ENCODE measurements at places on chromosomes 2 and 18. TPM values are rescaled to one million over a fixed set of nuclear protein-coding genes. Genes with fewer than 3 reads are reported as not detected.

TEKT4 gene
- not detected for total RNA-seq

LGALSL gene
- total RNA-seq: 1.1 TPM

HOXD3 gene
- not detected for total RNA-seq

SCN9A gene
- total RNA-seq: not detected

COL3A1 gene
- not detected for total RNA-seq

DCC gene
- not detected for total RNA-seq

VWC2L gene
- total RNA-seq: not detected

IL1R2 gene
- total RNA-seq: not detected

GRCh38 chr2:189709501-189710221, 35.2 kb downstream of the ANKAR start:
- H3K36me3 ChIP-seq: peaks cover 4% of the 10 kb centered on the region
- no peaks in the 10 kb centered on the region for H3K4me1 ChIP-seq
- H3K4me3 ChIP-seq: no peak overlapping the region
- no peak overlapping the region for H3K27ac ChIP-seq

GRCh38 chr2:52238782-52239181, 1206.8 kb upstream of the NRXN1 start:
- H3K4me1 ChIP-seq: no peaks in the 10 kb centered on the region
- no peak overlapping the region for H3K27ac ChIP-seq
- no peak for DNase-seq
- no peaks in the 10 kb centered on the region for H3K27me3 ChIP-seq

- H3K4me1 ChIP-seq: peaks cover 37% of the 10 kb centered on the region
- DNase-seq: no peak
- H3K27me3 ChIP-seq: no peaks in the 10 kb centered on the region
- no peak overlapping the region for H3K4me3 ChIP-seq
- peaks cover 70% of the 10 kb centered on the region for H3K36me3 ChIP-seq
Observed at GRCh38 chr2:38690499-38691420, 24.8 kb downstream of the GALM start.

- H3K27me3 ChIP-seq: no peaks in the 10 kb centered on the region
- peak overlapping the region; percentile 87 for H3K27ac ChIP-seq
- DNase-seq: peak; percentile 77
- peaks cover 53% of the 10 kb centered on the region for H3K4me1 ChIP-seq
- peaks cover 54% of the 10 kb centered on the region for H3K36me3 ChIP-seq
- peak overlapping the region; percentile 40 for H3K4me3 ChIP-seq
Observed at GRCh38 chr2:7672027-7672684, 754.9 kb downstream of the RNF144A start.

GRCh38 chr2:19346983-19347618, 11.3 kb downstream of the OSR1 start:
- H3K27ac ChIP-seq: peak overlapping the region; percentile 99
- no peak for DNase-seq
- peak overlapping the region; percentile 94 for H3K4me3 ChIP-seq

GRCh38 chr2:71596011-71596410, 142.7 kb downstream of the DYSF start:
- DNase-seq: no peak
- peaks cover 2% of the 10 kb centered on the region for H3K27me3 ChIP-seq
- H3K4me1 ChIP-seq: peaks cover 4% of the 10 kb centered on the region
- H3K27ac ChIP-seq: no peak overlapping the region
- no peaks in the 10 kb centered on the region for H3K36me3 ChIP-seq

DNA sequence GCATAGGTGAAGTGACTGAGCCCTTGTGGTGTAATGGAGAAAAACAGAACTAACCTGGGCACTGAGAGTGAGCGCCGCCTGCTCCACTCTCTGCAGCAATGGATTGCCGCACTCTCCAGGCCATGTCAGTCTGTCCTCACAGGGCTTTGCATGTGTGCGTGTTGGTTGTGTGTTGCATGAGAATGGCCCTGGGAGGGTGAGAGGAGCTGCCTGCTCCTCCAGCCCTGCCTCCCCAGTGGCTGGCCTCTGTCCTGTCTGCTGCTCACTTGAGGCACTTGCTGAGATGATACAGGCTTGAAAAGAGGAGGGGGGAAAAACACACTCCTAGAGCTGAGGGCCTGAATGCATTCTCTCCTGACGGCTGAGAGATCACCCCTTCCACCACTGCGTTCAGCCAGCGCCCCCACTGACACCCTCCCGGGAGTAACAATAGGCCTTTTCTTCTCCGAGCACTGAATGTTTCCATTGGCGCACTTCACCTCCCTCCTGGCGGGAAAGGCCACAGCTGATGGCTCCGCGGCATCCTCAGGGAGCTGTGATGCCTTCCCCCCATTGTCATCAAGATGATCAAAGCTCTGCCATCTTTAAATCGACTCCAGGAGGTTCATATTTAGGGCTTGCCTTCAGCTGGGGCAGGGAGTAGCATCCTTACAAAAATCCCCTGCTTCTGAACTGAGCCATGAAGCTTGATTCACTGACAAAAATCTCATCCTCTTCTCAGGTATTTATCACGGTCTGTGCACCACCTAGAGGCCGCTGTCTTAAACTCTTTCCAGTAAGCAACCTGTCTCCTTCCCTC, 49.9 kb upstream of the DAPL1 start:
- peaks cover 5% of the 10 kb centered on the region for H3K4me1 ChIP-seq
- H3K4me3 ChIP-seq: no peak overlapping the region
- peak; percentile 49 for DNase-seq
- H3K36me3 ChIP-seq: no peaks in the 10 kb centered on the region
- no peak overlapping the region for H3K27ac ChIP-seq

DNA sequence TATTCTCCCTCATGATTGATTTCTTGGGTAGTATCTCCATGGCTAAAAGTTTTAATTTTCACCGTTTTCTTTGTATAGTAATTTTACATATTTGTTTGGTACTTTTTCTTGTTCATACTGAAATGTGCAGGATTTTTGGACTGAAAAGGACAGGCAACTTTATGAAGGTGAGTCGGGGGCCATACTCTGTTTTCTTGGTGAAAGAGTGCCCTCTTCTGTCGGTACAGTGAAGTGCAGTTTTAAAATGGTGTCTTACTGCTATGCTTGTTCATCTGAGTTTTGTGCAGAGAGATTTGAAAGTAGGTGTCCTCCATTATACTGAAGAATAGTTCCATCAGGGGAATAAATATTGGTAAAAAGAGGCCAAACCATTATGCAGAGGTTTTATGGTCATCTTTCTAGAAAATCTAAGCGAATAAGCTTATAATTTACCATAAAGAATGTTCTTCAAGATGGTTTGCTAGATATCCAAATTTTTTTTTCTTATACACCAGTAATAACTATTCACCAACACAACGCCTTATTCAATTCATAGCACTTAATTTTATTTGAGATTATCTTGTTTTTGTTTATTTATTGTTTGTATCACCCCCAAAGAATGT, 8.7 kb upstream of the SERPINB13 start:
- H3K27ac ChIP-seq: no peak overlapping the region
- H3K4me1 ChIP-seq: no peaks in the 10 kb centered on the region
- peak; percentile 35 for DNase-seq
- H3K4me3 ChIP-seq: no peak overlapping the region
- H3K36me3 ChIP-seq: no peaks in the 10 kb centered on the region
- peaks cover 11% of the 10 kb centered on the region for H3K27me3 ChIP-seq

- no peaks in the 10 kb centered on the region for H3K4me1 ChIP-seq
- H3K4me3 ChIP-seq: no peak overlapping the region
- H3K27ac ChIP-seq: no peak overlapping the region
- peaks cover 2% of the 10 kb centered on the region for H3K27me3 ChIP-seq
- no peak for DNase-seq
- no peaks in the 10 kb centered on the region for H3K36me3 ChIP-seq
Observed at GRCh38 chr2:101961338-101962191, 30.2 kb upstream of the IL1R2 start.

DNA sequence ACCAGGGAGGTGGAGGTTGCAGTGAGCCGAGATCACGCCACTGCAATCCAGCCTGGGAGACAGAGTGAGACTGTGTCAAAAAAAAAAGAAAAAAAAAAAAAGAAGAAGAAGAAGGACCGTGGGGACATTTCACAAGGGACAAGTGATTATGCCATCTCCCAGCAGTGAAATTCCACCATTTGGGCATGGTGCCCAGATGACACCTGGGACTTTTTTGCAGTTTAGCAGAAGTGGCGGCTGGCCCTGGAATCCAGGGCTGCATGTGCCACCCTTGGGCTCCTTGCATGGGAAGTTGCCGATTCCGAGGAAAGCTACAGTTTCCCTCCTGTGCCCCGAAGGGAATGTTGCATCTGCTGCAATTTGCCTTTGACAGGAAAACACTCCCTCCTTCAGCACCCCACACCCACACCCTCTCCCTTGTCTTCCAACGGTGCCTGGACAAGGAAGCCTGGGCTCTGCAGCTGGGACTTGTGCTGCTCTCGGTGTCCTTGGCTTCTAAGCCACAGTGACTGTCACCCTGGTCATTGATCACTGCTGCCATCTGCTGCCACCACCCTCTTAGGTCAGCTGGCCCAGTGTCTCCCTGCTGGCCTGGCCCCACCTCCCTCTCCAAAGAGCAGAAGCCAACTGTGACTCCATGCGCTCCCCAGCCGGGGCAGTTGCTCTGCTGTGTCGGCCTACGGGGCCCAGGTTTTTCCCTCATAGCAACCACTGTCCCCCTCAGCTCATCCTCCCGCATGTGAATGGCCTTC, 56.4 kb upstream of the LRRC30 start:
- no peak for DNase-seq
- no peak overlapping the region for H3K4me3 ChIP-seq
- H3K4me1 ChIP-seq: no peaks in the 10 kb centered on the region
- H3K27ac ChIP-seq: no peak overlapping the region
- H3K36me3 ChIP-seq: no peaks in the 10 kb centered on the region

- no peak for DNase-seq
- H3K4me3 ChIP-seq: peak overlapping the region; percentile 46
- no peaks in the 10 kb centered on the region for H3K36me3 ChIP-seq
- no peak overlapping the region for H3K27ac ChIP-seq
- peaks cover 14% of the 10 kb centered on the region for H3K4me1 ChIP-seq
- peaks cover 38% of the 10 kb centered on the region for H3K27me3 ChIP-seq
Observed at GRCh38 chr2:198371921-198372543, 567.6 kb downstream of the PLCL1 start.

DNA sequence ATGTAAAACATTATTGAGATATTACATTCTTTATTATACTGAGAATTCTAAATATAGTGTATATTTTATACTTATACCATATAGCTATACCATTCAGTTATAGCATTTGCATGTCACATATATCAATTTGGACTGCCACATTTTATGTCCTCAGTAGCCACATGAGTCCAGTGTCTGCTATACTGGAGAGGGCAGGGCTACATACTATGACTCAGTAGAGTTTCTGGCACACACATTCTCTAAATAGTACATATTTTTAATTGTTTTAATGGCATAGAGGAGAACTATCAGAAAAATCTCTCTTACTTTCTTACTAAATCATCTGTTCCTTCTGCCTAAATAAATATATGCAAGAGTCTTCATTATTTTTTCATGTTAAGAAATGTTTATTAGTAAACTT, 55.4 kb upstream of the COL5A2 start:
- H3K36me3 ChIP-seq: no peaks in the 10 kb centered on the region
- H3K27me3 ChIP-seq: no peaks in the 10 kb centered on the region
- no peak overlapping the region for H3K27ac ChIP-seq
- no peak for DNase-seq
- H3K4me3 ChIP-seq: no peak overlapping the region

DNA sequence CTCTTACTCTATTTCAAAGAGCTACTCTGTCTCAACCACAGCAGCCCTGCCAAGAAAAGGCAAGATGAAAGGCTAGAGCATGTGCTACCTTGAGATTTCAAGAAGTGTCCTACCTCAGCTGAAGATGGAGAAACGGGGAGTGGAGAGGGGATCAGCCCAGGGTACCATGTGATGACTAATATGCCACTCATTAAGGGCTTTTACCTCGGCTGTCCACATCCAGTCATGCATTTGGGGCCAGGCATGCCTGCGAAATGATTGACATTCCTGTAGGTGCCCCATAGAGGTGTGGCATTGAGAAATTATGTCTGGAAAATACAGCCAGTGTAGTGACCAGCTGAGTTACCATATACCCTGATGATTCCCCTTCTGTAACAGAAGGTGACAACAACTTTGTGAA, 96.1 kb downstream of the NRP2 start:
- no peak overlapping the region for H3K27ac ChIP-seq
- H3K27me3 ChIP-seq: peaks cover 17% of the 10 kb centered on the region
- H3K36me3 ChIP-seq: no peaks in the 10 kb centered on the region
- H3K4me3 ChIP-seq: no peak overlapping the region
- no peak for DNase-seq

DNA sequence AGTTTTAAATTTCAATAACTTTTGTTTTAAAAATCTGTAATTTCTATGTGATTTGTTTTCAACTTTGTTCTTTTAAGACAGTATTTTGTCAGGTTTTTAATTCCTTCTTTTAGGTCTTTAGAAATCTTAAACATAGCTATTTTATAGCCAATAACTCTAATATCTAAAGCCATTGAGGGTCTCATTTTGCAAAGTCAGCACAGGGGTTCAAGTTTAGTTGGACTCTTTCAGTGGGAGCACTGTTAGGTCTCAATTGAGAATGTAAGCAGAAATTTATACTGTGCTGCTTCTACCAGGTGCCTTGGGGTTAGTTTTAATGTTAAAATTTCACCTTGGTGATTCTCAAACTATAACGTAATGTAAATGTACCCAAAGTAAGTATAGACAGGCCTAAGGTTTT, 105.3 kb upstream of the DNMT3A start:
- H3K4me3 ChIP-seq: no peak overlapping the region
- peaks cover 19% of the 10 kb centered on the region for H3K36me3 ChIP-seq
- H3K27ac ChIP-seq: no peak overlapping the region
- no peak for DNase-seq
- no peaks in the 10 kb centered on the region for H3K27me3 ChIP-seq

- no peak overlapping the region for H3K4me3 ChIP-seq
- peak overlapping the region; percentile 5 for H3K27ac ChIP-seq
- DNase-seq: no peak
- H3K27me3 ChIP-seq: no peaks in the 10 kb centered on the region
Observed at GRCh38 chr2:46547223-46548102, 68.1 kb downstream of the TMEM247 start.

DNA sequence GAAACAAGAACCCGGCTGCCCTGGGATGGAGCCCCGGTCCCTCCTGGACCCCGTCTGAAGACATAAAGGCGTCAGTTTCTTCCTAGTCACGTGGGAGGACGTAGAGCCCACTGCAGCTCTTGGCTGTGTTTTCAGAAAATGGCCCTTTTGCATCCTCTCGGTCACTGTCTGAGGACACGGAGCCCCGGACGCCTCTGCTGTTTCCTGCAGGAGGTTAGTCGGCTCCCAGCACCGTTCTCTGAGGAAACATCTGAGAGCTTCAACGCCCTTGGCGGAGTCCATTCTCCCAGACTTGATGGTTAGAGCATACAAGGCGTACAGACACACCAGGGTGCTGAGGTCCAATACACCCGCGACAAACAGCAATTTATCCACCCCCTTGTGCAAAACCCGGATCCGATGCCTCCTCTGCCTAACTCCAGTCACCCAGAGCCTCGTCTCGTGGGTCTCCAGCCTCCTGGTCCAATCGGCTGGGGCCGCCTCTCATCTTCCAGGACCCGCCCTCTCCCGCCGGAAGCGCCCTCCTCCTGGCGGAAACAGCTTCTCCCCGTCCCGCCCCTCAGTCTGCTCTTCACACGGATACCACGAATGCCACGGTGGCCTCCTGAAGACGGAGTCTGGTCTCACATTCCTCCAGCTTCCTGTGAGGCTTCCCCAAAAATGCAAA, 119.4 kb downstream of the TMEM18 start:
- no peak overlapping the region for H3K27ac ChIP-seq
- H3K4me1 ChIP-seq: no peaks in the 10 kb centered on the region
- no peak for DNase-seq
- no peaks in the 10 kb centered on the region for H3K36me3 ChIP-seq
- peaks cover 6% of the 10 kb centered on the region for H3K27me3 ChIP-seq

- no peak overlapping the region for H3K4me3 ChIP-seq
- H3K27me3 ChIP-seq: no peaks in the 10 kb centered on the region
- H3K36me3 ChIP-seq: no peaks in the 10 kb centered on the region
- H3K4me1 ChIP-seq: no peaks in the 10 kb centered on the region
- H3K27ac ChIP-seq: no peak overlapping the region
- DNase-seq: no peak
Observed at GRCh38 chr2:219901155-219901554, 273.7 kb downstream of the SLC4A3 start.
